ENCODE measurements at places on chromosomes 7 and 10.

DNA sequence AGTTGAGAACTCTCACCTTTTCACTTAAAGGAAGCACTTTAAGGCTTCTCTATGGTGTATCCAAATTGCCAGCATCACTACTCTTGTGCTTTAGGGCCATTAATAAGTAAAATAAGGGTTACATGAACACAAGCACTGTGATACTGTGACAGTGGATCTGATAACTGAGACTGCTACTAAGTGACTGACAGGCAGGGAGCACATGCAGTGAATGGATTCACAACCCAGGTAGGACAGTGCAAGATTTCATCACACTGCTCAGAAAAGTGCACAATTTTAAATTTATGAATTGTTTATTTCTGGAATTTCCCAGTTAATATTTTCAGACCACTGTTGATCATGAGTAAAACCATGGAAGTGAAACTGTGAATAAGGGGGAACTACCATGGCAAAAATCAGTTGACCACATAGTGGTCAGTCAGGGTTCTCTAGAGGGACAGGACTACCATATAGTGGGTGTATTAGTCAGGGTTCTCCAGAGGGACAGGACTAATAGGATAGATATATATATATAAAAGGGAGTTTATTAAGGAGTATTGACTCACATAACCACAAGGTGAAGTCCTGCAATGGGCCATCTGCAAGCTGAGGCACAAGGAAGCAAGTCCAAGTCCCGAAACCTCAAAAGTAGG is 20.9 kb upstream of the CYP51A1 start:
- DNase-seq, result no peak

GRCh38 chr10:11180228-11180627 is 162.6 kb downstream of the CELF2 start:
- no peak for DNase-seq

DNA sequence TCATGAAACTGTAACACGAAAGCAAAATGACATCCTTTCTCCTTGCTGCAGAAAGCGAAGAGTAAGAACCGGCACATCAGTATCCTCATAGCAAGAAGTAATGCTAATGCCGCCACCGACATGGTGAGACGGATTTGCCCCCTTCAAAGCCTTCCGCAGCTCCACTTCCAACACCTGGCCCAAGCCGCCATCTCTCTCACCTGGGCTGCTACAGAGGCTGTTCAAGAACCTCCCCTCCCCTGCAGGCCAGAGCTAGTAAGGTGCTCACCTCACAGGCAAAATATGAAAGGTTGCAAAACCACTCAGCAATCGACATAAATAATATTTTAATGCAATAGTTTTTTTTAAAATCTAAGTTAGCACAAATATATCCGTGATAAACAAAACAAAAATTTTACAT is 123.9 kb upstream of the FRMD4A start:
- no peak for DNase-seq

GRCh38 chr7:128281605-128282380 is 40.7 kb downstream of the LEP start:
- no peak for DNase-seq

- no peak for DNase-seq
Observed at GRCh38 chr7:107966711-107967110, 36.2 kb downstream of the LAMB1 start.

Data from SK-N-MC (cell line).